IPS DF 19.7 (cell line): ENCODE measurements at places on chromosomes 7 and 10.

GRCh38 chr10:72764151-72764550 is 72.2 kb downstream of the MCU start:
- DNase-seq: no peak

DNA sequence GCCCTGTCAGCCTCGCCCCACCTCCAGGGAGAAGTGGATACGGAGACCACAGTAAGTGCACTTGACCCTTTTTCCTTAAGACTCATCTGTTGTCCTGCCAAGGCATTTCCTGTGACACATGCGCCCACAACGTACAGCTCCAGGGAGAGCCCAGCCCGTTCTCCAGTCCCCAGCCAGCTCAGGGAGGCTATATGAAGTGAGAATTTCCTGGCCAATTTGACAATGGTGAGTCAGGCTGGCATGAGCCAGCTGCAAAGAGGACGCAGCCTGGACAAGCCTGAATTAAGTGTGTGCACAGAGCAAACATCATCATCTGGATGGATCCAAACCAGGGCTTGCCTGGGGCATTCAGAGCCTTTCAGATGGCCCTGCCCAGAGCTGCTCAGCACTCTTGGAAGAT is 244.8 kb downstream of the KCNMA1 start:
- no peak for DNase-seq

- no peak for DNase-seq
Observed at GRCh38 chr7:140702774-140703173, 6.3 kb downstream of the NDUFB2 start.

DNA sequence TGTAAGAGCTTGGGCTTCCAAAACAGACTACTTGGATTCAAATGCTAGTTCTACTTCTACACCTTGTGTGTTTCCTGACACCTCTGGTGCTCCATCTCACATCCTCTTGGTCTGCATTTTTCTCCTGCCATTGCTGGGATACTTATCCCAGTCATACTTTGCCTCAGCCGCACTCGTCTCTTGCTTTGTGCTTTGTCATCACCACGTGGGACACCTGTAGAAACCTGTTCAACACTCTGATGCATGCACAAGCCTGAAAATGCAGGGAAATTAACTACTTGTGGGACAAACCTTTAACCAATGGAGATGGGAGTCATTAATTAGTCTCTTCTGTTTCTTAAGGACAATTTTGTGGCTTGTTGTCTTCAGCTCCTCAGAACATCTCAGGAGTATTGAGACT is 94.2 kb upstream of the PHYHIPL start:
- DNase-seq: no peak

DNA sequence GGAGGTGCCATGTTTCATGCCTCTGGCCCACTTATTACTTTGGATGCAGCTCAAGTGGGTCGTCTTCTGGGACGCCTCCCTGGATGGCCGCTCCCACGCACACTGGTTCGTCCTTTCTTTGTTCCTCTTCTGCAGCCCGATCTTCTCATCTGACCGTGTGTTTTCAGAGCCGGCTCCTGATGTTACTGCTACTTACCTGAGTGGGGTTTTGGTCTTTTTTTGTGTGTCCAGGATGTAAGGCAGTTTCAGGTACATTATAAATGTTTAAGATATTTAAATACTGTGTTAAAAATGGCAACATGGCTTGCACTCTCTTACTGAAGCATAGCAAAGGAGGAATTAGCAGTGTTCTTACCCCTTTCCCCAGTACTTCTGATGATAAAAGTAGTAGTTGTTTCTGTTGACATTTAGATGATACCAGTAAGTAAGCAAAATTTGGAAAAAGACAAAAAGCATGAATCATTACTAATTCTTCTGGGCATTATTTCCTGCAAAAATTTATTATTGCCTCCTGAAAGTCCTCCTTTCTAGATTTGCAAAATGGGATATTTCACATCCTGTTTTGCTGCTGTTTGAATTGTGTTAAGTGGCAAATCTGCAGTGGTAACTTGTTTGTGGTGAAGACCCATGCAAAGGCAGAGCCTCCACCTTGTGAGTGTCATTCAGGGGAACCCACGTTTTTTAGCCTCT is 59.4 kb downstream of the SHH start:
- no peak for DNase-seq

DNA sequence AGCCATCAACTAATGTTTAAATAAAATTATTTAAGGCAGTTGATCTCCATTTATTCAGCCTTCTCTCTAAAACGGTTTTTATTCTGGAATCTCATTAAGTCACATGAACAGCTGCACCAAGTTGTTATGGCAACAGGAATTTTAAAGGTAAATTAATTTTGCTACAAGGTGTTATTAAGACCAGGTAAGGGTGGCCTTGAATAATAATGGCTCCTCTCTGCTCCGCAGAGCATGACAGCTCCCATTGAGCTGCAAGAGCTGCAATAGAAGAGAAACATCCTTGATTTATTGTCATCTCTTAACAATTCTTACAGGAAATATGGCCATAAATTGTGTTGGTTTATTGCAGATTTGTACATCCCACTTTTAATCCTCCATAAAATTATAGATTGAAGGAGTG is 165.8 kb downstream of the KLF6 start:
- DNase-seq: no peak

DNA sequence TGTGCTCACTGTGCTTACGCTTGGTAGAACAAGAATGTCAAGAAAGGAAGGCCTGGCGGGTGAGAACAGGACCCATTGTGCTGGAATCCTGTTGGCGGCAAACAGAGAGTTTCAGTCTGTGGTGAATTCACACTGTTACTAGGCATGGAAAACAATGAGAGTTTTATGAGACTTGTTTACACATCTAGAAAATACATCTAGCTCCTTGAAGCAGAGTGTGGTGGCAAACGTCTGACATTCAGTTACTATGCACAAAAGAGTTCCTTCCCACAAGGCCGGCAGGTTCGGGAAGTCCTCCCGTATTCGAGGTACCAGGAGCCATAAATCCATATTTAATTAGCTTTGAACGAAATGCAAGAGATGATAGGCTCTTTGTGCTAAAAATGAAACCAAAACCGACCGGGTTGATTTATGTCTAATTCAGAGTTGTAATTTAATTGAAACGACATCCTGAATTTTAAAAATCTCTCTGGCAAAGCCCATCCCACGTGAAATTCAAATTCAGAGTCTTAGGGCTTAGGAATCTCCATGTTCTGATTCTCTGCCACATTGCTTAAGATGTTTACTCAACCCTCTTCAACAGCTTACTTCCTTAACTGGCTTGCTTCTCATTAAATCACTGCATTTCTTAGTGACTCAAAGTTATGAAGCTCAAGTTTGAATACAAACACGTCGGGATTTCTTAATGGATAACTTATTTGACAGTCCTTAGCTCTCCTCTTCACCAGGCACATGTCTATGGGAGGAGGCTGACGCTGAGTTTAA is 299.9 kb upstream of the PITRM1 start:
- no peak for DNase-seq

DNA sequence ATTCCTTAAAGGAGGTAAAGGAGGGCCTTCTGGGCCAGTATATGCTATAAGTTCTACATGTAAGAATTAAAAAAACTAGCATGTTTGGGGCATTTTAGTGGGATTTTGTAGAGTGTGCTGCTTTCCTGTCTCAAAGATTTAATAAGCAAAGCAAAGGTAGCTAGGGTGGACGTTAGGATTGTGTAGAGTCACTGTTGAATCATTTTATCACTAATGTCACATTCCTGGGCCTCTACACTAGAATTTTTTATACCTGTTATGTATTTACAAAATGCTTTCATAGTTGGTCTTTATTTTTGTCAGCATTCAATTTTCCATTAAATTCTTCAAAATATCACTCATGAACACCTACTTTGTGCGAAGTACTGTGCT is 139.4 kb upstream of the PHYHIPL start:
- DNase-seq: no peak

DNA sequence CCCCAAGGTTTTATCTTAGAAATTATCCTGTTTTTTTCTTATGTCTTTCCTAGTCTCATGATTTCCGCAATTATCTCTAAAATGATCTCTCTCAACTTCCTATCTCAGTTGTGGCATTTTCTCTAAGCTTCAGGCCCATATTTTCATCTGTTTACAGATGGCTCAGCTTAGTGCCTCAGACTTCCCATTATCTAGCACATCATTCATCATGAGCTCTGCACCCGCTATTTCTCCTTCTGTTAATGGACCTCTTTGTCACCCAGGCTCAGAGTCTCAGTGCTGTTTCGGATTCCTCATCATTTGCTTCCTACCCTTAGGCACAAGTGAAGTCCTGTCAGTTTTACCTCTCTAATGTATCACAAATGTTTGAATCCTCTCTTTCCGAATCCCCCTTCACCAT is 84.1 kb downstream of the BMPR1A start:
- DNase-seq: no peak

- DNase-seq: no peak
Observed at GRCh38 chr7:70497793-70498192, 634.2 kb upstream of the GALNT17 start.

GRCh38 chr7:47102331-47102841 is 479.5 kb downstream of the TNS3 start:
- DNase-seq: no peak

GRCh38 chr7:68535266-68535665 is 1063.0 kb upstream of the AUTS2 start:
- no peak for DNase-seq

- DNase-seq: no peak
Observed at GRCh38 chr10:24929904-24930303, 22.5 kb downstream of the PRTFDC1 start.

DNA sequence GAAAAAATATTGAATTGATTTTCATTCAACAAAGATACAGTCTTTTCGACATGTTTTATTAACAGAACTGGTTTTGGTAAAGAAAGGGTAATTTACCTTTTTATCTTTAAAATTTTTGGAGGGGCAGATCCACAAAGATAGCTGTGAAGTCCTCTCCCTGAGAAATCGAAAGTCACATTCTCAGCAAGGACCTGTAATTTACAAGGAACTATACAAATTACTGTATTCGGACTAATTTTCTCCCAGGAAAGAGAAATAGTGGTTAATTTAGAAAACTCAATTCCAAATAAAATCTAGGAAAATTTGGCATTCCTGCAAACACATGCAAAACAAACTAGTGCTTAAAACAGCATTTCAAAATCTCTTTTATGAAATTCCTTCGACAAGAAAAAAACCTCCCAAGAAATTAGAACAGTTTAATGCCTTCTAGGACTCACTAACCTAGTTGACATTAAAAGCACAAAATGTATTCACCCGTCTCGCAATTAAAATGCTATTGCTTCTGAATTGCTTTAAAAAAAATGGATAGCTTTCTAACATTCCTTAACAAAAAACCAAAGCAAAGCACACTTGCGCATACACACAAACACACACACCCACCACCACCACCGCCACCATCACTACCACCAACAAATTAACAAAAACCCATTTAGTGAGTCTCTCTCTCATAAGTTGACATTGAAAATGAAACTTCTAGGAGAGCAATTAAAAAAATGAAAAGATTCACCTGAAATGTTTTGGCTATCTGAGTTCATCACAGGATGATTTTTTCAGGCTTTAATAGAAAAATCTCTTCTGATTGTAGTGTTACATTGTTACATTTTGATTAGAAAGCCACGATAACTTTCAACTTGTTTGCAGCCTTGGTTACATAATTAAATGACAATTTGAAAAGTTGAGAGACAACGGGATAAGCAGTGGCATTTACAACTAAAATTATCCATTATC is 4.0 kb upstream of the NKX2-3 start:
- DNase-seq: no peak

GRCh38 chr10:113056030-113056429 is 106.0 kb downstream of the TCF7L2 start:
- DNase-seq: no peak

DNA sequence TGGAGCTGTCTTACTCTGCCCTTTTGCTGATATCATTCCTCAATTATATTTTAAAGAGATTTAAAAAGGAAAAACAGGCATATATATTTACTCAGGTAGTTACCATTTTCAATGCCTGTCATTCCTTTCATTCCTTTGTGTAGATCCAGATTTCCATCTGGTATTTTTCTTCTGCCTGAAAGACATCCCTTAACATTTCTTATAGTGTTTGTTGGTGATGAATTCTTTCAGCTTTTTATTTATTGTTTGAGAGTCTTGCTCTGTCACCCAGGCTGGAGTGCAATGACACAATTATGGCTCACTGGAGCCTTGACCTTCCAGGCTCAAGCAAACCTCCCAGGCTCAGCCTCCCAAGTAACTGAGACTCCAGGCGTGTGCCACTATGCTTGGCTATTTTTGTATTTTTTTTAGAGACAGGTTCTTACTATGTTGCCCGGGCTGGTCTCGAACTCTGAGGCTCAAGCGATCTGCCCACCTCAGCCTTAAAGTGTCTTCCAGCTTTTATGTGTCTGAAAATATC is 5.6 kb upstream of the POM121 start:
- no peak for DNase-seq

DNA sequence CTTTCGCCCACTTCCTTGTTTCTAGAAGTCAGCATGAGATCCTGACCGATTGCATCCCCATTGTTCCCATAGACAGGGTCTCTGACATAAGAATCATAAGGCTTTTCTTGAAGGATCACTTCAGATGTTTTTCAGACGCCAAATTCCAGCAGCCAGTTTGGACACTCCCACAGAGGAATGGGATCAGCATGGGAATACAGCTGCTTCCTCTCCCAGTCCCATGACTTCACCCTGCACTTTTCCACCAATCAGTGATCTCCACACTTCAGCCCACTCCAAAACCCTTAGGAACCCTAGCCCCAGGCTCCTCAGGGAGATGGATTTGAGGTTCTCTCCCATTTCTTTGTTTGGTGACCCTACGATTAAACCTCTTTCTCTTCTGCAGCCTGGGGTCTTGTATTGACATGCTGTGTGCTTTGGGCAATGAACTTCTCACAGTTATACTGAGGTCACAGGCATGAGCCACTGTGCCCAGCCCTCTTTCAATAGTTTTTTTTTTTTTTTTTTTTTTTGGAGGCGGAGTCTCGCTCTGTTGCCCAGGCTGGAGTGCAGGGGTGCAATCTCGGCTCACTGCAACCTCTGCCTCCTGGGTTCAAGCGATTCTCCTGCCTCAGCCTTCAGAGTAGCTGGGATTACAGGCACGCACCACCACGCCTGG is 52.8 kb upstream of the CHST3 start:
- DNase-seq: no peak

DNA sequence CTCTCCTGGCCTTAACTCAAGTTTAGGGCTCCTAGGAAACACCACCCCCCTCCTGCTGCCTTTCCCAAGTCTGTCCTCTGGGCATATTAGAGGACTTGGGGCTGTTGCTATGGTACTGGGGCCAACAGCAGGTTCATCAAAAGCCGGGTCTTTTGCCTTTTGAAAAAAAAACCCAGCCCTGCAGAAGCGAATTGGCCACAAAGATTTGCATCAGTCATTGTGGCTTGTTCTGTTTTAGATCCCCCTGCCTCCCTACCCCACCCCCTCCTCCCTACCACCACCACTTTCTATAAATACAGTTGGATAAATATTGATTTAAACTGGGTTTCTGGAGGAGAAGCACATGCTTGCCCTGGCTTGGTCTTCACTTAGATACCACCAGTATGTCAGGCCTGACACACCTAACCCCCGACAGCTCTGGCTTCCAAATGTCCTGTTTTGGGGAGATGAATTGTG is 7.0 kb downstream of the MXI1 start:
- no peak for DNase-seq

DNA sequence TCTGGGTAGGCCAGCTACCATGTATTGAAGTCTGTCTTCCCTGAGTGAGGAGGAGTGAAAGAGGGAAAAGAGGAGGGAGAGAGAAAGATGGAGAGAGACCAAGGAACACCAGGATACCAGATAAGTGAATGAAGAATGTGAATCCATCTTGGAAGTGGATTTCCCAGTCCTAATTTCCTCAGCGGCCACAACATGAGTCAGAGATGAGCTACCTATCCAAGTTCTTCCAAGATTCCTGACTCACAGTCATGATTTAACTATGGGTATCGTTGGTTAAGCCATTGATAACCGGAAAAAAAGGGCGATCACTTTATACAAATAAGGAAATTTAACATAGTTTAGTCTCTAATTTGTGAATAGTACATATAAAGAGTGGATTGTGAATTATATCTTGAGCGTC is 561.8 kb downstream of the ATRNL1 start:
- DNase-seq: no peak
